ENCODE measurements at places on chromosomes 16 and 17.
A peak's percentile ranks its signal among the peaks of the same experiment; 100 is the strongest.

DNA sequence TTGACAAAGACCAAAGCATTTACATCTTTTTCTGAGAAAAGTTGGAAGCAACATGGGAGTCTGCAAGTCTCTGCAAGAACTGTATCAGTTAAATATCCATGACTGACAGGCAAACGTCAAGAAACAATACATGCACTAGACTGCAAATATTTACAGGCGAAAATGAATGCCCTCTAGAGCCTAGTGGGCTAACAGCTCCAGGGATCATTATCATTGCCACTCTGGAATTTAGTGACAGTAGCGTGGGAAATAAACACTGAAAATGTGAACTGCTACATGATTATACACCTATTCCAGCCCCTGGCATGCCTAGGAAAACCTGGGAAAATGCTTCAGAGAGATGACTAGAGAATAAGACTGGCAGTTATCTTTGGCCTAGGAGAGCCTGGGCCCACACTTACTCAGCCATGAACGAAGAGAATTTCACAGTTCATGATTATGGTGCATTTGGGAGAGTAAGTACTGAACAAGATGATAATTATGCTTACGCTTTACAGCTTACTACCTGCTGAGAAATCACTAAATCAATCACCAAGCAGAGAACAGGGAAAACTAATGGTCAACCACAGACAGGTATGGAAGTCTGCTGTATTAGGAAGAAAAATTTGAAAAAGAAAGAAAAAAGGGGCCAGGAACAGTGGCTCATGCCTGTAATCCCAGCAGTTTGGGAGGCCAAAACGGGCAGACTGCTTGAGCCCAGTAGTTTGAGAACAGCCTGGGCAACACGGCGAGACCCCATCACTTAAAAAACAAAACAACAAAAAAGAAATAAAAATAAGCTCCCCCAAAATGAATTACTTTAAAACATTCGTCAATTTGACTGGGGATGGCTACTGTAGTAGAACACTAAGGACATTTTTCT lies 66.6 kb upstream of the CLEC18B start:
- no peak for DNase-seq

DNA sequence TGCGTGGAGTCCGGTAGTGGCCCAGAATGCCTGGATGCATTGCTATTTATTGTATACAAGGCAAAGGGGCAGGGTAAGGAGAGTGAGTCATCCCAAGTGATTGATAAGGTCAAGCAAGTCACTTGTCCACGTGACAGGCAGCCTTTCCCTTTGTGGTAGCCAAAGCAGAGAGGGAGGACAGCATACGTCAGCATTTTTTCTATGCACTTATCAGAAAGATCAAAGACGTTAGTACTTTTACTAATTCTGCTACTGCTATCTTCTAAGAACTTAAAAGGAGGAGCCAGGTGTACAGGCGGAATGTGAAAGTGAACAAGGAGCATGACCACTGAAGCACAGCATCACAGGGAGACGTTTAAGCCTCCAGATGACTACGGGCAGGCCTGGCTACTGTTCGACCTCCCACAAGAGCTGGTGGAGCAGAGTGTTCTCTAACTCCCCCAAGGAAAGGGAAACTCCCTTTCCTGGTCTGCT lies 47.9 kb upstream of the ARL4D start:
- DNase-seq, result no peak

DNA sequence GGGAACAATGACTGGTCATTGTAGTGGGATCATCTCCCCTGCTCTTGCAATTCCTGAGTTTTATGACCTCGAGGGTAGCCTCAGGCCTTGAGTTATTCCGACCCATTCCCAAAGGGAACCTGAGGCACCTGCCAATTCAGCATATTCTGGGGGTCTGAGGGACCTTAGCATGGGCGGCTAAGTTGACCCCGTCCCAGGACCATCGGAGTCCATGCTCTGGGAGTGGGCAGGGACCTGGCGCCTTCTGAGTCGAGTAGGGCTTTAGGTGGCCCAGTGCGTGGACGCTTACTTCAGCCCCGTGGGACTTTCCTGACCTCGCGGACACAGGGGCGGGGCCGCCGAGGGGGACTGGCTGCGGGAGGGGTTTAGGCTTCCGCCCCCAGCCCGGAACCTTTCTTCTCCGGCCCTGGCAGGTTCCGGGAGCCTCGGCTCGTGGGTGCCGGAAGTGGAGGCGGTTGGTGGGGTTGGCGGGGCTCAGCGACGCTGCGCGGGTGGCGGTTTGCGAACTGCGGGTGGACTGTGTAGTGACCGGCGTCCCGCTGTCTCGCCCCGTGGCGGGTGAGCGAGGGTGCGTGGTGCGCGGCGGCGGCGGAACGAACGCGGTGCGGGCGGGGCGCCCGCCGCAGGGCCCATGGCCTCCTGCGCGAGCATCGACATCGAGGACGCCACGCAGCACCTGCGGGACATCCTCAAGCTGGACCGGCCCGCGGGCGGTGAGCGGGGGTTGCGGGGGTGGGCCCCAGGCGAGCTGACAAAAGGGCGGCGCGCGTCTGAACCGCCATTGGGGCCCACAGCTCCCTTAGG lies at the start of gene EDC4:
Gene EDC4, plus strand, starts transcription at position 422 of the 804 bp plus-strand sequence. Its CDS starts 210 bp downstream, at position 632.
- peak; percentile 78 for DNase-seq

GRCh38 chr17:27741361-27741861 lies 58.9 kb downstream of the NOS2 start:
- DNase-seq, result peak; percentile 37

DNA sequence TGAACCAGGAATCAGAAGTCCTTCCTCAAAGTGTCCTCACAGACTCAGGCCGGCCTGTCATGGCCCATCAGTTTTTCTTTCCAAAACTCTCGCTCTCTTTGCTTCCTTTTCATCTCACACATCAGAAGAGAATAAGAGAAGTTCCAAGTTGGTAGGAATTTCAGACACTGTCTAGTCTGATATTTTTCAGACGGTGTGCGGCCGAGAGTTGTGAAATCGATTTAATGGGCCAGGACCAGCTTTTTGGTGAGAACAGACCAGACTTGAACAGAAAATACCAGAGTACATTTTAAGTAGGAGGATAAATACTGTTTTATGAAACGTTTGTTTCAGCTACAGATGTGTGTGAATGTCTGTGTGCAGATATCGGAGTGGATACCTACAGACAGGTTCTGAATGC lies 24.8 kb upstream of the RCVRN start:
- DNase-seq, result no peak

GRCh38 chr17:73431401-73432205 lies 119.8 kb upstream of the CDC42EP4 start:
- DNase-seq, result no peak

GRCh38 chr16:27689711-27690110 lies 139.8 kb downstream of the KATNIP start:
- no peak for DNase-seq

DNA sequence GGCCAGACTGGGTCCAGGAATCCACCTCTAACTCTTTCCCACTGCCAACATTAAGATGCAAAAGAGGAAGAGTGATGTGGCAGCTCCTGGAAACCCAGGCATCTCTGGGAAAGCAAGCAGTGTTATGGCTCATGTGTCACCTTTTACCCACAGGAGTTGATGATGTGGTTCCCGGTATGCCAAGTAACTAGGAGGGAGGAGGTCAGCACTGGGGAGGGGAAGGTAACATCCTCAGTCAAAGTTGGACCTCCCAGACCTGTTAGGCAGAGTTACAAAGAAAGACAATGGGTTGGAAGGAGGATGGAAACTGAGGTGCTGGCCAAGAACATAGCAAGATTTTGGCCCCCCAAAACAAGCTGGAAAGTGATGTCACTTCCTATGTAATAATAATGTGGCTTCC lies 11.4 kb downstream of the KRABD2 start:
- DNase-seq, result peak; percentile 56

DNA sequence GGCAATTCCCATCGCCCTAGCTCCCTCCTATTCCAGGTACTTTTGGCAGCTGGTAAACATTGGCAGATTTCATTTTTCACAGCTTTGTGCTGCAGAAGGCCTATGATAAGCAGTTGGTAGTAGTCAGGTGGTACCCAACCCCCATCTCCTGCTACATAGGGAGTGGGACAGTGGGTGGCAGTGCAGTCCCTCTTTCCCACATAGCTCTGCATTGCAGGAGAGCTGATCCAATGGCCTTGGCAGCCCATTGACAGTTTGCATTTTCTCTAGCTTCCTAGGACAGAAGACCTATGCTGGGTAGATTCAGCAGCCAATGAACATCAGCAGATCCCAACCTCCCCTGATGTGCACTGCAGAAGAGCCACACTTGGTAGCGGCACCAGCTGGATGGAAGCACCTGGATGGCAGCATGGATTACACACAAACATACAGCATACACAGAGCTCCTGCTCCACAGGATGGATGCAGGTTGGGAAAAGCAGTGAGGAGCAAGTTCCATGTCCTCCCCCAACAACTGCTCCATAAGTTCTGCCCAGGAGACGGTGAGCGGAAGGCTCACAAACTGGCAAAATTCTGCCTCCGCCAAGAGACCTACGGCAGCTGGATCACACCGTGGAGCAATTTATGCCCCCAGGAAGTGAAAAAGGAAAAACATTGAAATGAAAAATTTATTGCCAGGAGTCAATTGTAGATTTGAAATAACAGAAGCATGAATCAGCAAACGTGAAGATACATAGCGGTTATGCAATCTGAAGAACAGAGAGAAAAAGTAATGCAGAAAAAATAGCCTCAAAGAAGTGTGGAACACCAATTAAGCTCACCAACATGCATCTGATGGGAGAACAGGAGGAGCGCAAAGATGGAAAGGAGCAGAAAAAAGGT lies 95.7 kb downstream of the CACNG1 start:
- DNase-seq, result no peak

DNA sequence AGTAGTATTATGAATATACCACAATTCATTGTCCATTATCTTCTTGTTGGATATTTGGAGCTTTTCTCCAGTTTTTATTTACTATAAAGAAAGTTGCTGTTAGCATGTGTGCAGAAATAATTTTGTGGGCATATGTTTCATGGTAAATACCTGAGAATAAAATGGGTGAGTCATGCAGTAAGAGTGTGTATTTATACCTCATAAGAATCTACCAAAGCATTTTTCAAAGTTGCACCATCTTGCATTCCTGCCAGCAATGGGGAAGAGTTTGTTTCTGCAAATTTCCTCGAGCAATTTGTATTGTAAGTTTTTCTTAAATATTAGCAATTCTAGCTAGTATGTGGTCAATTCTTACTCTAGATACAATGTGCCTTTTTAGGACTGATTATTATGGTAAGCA lies 7.9 kb upstream of the MON1B start:
- no peak for DNase-seq

DNA sequence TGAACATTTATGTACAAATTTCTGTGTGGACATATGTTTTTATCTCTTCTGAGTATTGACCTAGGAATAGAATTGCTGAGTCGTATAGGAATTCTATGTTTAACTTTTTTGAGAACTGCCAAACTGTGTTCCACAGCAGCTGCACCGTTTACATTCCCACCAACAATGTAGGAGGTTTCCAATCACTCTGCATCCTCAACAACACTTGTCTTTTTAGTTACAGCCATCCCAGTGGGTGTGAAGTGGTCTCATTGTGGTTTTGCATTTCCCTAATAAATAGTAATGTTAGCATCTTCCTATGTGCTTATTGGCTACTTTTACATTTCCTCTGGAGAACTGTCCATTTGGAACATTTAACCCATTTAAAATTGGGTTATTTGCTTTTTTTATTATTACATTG lies 36.6 kb upstream of the NACA2 start:
- DNase-seq, result no peak

GRCh38 chr16:27444015-27444414 lies 42.0 kb downstream of the IL21R start:
- DNase-seq, result peak; percentile 73

GRCh38 chr16:66691234-66691633 lies 5.3 kb downstream of the CMTM4 start:
- DNase-seq, result no peak

DNA sequence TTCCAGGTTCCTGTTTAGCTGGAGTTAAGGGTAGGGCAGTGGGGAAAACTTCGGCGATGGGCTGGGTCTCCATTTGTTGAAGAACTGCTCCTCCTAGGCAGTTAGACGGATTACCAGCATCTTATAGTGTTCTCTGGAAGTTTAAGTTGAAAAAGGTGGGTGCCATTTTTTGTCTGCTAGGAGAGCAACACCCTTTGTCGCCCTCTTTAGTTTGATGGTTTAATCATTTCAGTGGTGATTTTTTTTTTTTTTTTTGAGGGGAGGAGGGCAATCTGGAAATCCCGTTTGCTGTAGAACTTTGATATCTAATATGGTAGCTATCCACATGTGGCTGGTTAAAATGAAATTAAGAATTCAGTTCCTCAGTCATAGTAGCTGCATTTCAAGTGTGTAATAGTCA lies 4.1 kb downstream of the UBFD1 start:
- no peak for DNase-seq

GRCh38 chr17:81328978-81329926 lies 34.1 kb upstream of the SLC38A10 start:
- peak; percentile 86 for DNase-seq

GRCh38 chr16:24505959-24506358 lies 33.4 kb upstream of the RBBP6 start:
- no peak for DNase-seq

DNA sequence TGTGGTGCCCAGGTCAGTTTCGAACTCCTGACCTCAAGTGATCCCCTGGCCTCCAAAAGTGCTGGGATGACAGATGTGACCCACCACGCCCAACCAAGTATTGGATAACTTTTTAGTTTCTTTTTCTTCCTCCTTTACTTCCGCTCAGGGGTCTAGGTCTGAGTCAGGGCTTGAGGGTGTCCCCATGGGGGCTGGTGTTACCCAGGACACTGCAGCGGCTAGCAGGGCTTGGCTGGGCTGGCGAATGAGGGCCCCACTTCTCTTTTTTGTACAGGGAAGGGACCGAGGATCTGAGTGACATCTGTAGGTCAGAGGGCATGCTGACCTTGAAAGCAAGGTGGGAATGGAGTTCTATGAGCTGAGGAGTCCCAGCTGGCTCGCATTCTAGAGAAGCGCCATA lies 24.9 kb downstream of the RAB11FIP3 start:
- DNase-seq, result no peak

DNA sequence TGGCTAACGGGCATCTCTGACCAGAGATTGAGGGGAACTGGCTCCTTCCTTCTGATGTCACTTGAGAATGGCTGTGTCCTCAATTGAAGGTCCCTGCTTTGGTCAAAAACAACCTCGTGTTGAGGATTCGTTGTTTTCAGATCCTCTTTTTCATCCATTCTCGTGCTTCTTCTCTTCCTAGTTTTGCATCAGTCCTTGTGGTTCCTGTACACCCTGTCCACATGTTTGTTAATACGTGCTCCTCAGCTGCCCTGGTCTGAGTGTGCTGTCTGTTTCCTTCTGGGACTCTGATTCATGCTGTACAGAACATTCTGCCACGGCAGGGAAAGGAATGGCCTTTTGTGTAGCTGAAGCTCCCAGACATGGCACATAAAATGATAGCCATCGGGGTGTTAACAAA lies 863.2 kb upstream of the GOT2 start:
- DNase-seq, result peak; percentile 71

GRCh38 chr17:46193626-46194392 lies 580 bp upstream of the KANSL1 start:
- DNase-seq, result peak; percentile 98

Data from foreskin fibroblast (primary cell).